ENCODE measurements at places on chromosomes 11 and 22. TPM values are rescaled to one million over a fixed set of nuclear protein-coding genes. Genes with fewer than 3 reads are reported as not detected.

- DNase-seq: no peak
Measured at GRCh38 chr22:20243537-20244249, 24.4 kb downstream of the RTN4R start.

Gene OR5T1
- polyA plus RNA-seq: not detected

DNA sequence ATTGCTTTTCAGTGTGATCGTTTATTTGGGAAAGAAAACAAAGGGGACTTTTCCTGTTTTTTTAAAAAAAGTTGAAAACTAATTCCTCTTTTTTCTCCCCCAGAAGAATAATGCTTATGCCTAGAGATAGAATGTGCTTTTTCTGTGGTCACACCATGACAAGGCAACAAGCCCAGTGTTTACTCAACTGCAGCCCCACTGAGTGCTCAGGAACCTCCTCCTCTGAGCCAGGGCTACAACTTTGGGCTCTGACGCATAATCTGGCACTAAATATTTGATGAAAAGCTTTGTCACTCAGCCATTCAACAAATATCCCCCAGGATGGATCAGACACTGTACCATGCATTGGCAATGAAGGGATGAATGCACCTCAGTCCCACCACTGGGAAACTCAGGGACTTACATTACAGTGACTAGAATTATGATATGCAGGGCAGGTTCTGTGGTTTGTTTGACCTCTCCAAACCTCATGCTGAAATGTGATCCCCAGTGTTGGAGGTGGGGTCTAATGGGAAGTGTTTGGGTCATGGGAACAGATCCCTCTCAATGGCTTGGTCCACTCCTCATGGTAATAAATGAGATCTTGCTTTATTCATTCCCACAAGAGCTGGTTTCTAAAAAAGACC is 155.9 kb downstream of the CCDC34 start:
- no peak for DNase-seq

- no peak for DNase-seq
Measured at GRCh38 chr22:27980424-27981148, 61.5 kb upstream of the PITPNB start.

GRCh38 chr22:44380756-44381486 is 68.2 kb upstream of the SHISAL1 start:
- no peak for DNase-seq

Gene INS
- not detected for polyA plus RNA-seq

GRCh38 chr11:24289301-24289700 is 207.6 kb upstream of the LUZP2 start:
- no peak for DNase-seq
